ENCODE measurements at places on chromosomes 1 and 21.
A peak's percentile ranks its signal among the peaks of the same experiment; 100 is the strongest.

GRCh38 chr1:39076127-39076798 is 50.1 kb downstream of the NDUFS5 start:
- DNase-seq, result no peak

DNA sequence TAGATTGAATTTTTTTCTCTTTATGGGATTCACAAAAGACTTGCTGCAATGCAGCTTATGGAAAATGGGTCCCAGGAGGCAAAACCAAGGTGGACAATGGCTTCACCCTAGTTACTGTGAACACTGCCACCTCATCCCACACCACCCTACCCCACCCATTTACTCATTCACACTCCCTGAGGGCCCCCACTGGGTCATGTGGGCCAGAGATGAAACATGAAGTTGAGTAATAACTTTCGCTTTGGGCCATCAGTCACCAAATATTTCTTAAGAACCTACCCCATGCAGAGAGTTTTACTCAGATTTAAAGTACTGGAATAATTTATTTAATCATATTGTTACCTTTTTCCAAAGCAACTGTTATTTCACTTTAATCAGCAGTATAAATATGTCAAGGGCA is 191.8 kb downstream of the TPR start:
- no peak for DNase-seq

GRCh38 chr1:42767510-42768000 is 506 bp downstream of the C1orf50 start:
- no peak for DNase-seq

DNA sequence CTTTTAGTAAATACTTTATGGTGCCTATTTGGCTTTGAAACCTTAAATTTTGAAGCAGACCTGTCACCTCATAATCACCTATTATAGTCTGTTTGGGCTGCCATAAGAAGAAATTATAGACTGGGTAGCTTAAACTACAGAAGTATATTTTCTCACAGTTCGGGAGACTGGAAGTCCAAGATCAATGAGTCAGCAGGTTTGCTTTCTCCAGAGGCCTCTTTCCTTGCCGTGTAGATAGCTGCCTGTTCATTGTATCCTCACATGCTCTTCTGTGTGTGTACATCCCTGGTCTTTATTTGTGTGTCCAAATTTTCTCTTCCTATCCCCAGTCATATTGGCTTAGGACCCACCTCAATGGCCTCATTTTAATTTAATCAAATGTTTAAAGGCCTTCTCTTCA is 518.2 kb downstream of the ADGRL2 start:
- DNase-seq, result no peak

DNA sequence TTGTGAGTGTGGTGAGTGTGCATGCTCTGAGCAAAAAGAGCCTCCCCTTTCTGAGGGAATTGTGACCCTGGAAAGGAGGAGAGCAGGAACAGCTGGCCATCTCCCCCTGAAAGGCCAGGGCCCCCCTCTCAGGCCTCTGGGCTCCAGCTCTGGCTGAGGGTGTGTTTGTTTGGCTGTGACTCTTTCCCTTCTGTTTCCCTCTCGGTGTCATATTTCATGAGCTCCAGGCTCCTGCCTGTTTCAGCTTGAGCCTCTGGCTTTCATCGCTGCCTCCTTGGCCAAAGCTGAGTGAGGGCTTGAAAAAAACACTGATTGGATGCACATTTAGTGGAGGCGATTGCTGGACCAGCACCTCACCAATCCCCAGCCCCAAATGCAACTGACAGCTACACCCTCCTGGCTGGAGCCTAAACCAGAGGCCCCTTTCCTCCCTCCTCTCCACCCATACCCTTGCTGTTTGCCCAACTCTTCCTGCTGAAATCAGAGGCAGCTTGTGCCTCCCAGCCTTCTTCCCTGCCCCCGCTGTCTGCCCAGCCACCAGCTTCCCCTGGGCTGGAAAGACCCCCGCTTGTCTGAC is 64.1 kb downstream of the DDR2 start:
- DNase-seq, result peak; percentile 77

DNA sequence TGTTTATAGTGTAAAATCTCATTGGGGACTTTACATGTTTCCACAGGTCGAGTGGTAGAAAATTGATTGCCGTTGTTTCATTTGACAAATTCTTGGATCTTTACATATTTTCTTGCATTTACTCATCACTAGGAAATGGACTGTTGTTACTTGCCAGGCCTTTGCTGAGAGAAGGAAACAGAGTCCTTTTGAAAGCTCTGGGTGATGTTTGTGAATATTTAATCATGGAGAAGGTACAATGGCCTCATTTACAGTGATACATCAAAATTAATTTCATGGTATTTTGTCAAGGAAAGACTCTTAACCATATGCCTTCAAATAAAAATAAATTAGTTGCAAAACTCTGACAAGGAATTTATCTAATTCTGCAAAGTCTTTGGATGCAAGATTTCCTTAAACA is 198.0 kb downstream of the GRIK1 start:
- no peak for DNase-seq

DNA sequence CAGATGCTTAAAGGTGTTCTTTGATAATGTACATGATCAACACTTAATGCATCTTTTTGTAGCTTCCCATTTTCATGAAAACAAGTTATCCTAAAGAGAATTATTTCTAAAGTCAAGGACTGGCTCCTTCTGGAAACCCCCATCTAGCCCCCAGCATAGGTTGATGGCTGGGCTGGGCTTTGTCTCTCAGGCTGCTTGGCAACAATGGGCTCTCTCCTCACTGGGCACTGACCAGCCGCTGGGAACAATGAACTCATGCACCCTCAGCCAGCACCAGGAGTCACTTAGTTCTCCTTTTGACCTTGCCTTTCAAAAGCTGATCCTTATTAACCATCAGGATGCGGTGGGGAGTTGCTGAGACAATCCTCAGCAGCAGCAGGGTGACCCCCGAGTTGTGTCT is 293.0 kb upstream of the PLXNA2 start:
- DNase-seq, result no peak

- DNase-seq, result no peak
These were observed 53.5 kb upstream of the TARBP1 start for GRCh38 chr1:234532503-234532922.

DNA sequence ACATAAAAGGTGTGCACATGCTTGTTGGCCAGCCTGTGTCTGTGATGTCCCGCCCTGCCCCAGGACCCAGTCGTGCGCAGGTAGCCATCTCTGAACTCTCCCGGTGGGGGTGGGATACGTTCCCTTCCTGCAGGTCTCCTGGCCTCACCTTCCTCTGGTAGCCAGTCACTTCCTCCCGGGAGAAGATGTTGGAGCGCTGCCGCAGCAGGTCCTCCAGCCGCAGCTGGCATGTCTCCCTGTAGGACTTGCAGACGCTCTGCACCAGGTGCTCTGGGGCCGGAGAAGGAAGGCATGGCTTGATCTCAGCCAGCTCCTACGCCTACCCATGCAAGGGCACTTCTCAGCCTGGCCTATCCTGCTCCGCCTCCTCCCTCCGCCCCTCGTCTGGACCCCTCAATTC is 9.2 kb upstream of the LINGO4 start:
- no peak for DNase-seq

- DNase-seq, result no peak
These were observed 20.7 kb upstream of the SYNJ1 start for GRCh38 chr21:32748529-32748928.

- DNase-seq, result no peak
These were observed 10.7 kb upstream of the OR2B11 start for GRCh38 chr1:247468481-247469140.

DNA sequence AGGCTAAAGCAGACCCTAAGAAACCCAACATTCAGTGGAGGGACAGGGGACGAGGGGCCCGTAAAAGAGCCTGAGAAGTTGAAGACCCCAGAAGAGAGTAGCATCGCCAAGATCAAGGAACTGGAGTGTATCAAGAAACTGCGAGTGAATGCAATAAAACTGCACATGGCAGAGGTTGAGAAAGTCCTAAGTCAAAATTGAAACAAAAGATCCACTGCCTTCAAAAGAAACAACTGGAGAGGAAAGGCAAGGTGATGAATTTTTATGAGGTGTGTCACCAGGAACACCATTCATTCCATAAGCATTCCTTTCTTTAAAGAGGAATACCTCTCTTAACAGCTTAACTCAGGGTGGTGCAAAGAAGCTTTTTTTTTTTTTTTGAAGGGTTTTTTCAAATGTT is 38.3 kb upstream of the ADORA3 start:
- no peak for DNase-seq

DNA sequence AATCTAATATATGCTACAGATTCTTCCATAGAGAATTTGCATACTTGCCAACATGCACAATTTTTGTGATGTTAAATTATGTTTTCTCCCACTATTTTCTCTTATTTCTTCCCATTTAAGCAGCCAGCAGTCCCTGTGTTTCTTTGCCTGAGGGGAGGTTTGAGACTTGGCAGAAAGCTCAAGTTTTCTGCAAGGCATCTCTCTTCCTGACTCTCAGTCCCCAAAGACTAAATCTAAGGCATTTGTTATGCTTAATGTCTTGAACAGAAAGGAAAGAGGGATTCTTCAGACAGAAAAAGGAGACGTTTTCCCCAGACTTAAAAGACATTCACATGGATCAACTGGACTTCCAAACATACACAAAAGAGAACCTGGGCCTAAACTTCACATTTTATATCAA is 354.4 kb downstream of the RYR2 start:
- no peak for DNase-seq

DNA sequence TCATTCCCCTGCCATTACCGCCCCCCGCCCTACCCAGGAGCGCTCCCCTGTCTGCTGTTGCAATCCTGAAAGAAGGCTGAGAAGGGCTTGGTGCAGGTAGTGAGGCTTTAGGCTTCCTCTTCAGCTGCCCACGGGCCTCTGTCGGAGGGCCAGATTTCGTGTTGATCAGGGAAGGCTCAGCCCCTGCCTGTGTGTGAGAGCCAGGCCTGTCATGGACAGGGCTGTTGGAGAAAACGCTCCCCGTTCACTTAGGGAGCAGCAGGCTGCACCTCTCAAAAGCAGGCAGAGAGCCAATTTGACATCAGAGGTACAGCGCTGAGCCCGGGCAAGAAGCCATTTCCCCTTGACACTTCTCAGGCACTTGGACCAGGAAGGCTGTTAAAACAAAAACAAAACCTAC is 19.0 kb downstream of the TEX35 start:
- no peak for DNase-seq

DNA sequence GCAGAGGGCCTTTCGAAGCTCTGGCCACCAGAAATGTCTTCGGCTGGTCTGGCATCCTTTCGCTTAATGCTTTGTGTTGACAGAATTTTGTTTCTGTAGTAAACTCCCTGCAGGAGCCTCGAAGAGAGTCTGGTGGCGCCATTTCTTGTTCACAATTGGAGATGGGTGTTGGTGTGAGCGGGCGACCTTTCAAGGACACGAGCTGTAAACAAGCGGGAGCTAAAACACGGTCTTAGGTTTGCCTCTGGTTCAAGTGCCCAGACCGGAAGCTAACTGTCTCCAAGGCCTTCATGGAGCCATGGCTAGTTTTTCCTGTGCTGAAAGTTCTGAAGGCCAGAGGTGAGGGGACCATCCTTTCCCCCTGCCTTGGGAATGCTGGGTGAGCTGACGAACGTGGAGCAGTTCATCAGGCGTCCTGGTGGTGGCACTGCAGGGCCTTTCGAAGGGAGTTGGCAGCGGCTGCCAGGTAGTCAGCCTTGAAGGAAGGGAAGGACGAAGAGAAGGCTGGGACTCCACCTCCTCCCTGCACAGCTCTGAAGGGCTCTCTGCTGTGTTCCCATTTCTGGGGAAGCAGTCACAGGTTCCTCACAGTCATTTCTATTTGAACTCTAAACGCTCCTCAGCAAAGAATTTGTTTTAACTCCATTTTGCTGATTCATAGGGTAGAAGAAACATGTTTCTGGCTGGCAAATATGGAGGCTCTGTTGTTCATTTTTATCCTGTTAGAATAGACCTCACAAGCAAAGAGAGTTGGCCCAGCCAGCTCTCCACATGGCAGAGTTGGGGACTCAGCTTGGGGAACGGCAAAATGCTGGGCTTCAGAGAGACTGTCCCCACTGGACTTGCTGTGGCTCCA is 35.2 kb downstream of the URB2 start:
- DNase-seq, result peak; percentile 7

- DNase-seq, result no peak
These were observed 82.9 kb downstream of the ARID4B start for GRCh38 chr1:235244974-235245592.

- no peak for DNase-seq
These were observed 184.8 kb upstream of the COA6 start for GRCh38 chr1:234188454-234188792.

DNA sequence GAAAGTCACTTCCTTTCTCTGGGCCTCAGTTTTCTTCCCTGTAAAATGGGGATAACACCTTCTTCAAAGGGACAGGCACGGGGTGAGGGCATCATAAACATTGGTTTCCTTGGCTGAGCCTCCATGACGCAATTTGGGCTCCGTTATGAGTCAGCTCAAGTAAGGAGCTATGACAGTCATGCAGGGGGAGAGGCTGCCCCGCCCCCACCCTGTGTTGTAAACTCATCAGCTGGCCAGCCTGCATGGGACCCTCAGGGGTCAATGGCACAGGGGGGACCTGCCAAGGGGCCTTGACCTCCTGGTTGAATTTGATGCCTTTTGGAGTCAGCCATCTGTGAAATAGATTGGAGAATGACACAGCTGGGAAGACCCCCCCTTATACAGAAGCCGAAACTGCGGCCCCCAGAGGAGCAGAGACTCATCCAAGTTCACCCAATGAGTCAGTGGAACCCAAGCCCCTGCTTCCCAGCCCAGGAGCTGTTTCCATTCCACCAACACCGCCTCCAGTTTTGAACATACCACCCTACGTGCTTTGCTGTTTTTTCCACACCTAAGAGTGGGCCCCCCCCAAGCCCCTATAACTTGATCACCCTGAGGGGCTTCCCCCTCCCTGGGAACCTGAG is 36.8 kb upstream of the RUNX3 start:
- DNase-seq, result peak; percentile 40

DNA sequence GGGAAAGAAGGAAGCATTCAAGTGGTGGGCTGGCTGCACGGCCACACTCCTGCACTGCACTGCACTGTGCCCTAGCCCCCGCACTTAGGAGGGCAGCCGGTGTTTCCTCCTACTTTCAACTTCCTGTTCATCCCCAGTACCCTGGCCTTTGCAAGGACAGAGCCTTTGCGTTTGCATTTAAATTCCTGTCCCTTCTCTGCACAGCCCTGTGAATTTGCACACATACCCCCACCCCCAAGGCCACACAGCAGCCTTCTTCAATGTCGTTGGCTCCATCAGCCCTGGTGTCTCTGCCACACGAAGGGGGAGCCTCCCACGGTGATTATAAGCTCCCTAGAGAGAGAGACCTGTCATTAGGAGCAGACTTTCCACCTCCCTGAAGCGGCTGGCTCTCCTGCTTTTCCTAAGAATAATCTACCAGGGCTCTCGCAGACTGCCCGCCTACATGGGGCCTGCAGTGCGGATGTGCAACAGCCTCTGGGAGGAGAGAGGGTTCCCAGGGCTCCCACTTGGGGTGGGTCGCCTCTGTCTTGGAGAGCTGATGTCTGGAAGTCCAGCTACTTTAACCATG is 13.2 kb upstream of the SLC45A3 start:
- no peak for DNase-seq

DNA sequence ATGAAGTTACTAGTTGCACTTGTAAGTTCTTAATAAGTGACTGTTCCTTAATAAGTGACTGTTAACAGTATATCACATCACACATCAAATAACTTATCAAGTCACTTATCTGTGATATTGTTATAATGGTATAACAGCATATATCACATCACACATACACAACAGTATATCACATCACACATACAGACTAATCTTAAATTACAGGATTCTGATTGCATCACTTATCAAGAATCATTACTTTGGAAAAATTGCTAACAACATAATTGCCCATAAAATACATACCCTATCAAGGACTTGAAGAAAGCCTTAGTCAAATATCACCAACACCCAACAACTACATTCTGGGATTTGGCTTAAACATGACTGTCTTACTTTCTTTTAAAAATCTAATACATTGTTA is 813.5 kb downstream of the LTN1 start:
- DNase-seq, result no peak

Measured in GM04503 (cell line).